CD4-positive, alpha-beta memory T cell (primary cell): ENCODE measurements at places on chromosomes 3 and 15. TPM values are rescaled to one million over a fixed set of nuclear protein-coding genes. Genes with fewer than 3 reads are reported as not detected.

The DPPA4 gene
- polyA plus RNA-seq = not detected

The KCNMB3 gene
- 0.13 TPM for polyA plus RNA-seq

The SLC4A7 gene
- 12.7 TPM for polyA plus RNA-seq

The TAGLN3 gene
- not detected for polyA plus RNA-seq

The DPPA2 gene
- not detected for polyA plus RNA-seq

The ACOX2 gene
- polyA plus RNA-seq = not detected

The SH2D7 gene
- polyA plus RNA-seq = not detected
